NCI-H1694 (cell line): ENCODE measurements at places on chromosomes 4 and X.

DNA sequence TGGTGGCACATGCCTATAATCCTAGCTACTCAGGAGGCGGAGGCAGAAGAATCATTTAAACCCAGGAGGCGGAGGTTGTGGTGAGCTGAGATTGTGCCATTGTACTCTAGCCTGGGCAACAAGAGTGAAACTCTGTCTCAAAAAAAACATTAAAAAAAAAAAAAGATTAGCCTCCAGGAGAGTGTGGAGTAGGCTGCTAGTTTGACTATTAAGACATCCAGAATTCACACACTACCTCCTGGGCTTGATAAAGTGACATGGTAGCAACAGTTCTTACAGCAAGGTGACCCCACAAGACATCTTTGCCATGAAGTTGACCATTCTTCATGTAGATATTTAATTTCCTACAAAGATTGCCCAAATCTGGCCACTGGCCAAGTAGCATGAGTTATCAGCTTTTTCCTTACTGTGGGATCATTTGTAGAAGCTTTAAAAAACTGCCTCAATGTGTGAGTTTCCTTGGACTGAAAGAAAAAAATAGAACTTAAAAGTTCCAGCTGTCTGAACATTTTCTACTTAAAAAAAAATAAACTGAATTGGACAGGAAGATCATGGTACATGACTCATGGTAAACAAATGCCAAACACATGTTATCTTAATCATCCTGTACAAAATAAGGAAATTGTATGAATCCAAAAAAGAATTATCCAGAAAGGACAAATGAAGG lies 35.3 kb upstream of the SPRY1 start:
- DNase-seq = no peak

DNA sequence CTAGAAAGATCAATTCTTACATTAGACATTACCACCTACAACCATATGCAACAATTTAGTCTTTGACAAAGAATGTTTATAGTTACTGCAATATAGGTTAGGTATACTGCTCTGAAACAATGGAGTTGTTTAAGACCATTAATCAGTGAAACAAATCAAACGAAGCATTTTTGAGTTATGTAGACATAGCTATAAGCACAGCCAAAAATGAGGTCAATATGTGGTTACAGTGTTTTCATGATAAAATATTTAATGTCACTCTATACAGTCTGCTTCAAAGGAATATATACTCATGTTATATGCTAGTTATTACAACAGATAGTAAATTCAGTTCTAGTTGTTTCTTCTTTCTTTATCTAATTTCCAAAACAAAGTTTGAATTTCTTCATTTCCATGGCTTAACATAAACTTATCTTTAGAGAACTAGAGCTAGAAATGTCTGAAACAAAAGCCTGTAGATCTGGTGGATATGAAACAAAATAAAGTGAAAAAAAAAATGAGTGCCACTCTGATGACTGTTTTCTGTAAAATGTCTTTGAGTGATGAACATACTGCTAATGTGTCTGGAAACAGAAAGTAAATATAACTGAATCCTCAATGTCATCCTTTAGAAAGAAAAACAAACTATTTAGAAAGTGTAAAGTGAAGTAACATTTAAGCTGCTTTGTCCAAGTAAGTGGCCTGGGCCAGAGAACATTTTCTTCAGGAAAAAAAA lies 809.0 kb downstream of the FAT4 start:
- no peak for DNase-seq

DNA sequence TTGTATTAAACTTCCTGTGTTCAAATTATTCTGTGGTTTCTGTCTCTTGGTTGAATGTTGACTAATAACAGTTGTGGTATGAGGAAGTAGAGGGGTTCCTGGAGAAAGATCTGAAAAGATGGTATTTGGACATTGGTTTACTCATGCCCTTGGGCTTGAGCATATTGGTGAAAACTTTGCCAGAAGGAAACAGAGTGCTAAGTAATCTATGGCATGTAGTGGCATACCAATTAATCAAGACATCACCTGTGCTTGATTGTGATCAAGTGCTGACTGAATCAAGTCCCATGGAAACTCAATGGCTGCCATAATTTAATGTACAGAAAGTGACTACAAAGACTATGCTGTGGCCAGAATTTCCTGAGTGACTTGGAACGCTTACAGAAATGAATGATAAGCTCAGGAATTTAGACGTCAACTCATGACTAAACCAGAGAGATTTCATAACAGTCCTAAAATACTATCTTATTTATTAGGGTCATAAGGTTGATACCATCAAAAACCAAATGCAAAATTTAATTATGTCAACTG lies 2062.9 kb downstream of the ARAP2 start:
- no peak for DNase-seq

DNA sequence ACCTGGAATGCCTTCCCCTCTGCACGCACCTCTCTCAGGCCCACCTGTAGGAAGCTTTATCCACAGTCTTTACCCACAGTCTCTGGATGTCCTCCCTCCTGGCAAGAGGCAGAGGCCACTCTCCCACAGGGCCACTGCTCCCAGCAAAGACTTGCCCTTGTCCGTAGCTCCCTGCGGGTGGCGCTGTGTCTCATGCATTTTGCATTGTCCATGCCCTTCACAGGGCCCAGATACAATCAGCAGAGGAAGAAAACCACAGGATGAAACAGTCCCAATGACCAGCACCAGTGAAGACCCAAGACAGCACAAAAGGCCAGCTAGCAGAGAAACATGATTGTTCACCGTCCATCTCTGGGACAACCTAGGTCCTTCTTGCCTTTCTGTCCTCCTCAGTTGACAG lies 2.1 kb upstream of the NSG1 start:
- DNase-seq = peak; percentile 4

- DNase-seq = no peak
Observed at GRCh38 chrX:15781961-15782699, 8.2 kb upstream of the ZRSR2 start.
